Hematopoietic multipotent progenitor cell (in vitro differentiated cells): ENCODE measurements at places on chromosomes 4 and X.

- no peak for DNase-seq
These were observed 236.8 kb downstream of the ARHGAP10 start for GRCh38 chr4:147968641-147969040.

DNA sequence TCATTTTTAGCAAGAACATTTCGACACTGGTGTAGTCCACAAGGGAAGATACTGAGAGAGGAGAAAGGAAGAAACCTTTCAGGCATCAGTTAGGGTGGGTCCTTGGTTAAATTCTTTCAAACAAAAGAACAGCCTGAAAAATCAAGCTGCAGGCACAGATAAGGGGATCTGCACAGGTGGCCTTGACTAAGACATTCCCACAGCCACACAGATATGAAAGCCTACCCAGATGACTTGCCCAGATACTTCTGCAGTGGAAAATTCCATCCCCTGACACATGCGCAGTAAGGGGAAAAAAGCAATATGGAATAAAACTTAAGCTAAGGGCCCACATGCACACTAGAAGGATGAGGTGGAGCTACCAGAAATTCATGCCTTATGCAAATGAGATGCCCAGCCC lies 8.9 kb upstream of the TMEM165 start:
- no peak for DNase-seq

GRCh38 chr4:56389558-56389957 lies 2.3 kb upstream of the AASDH start:
- no peak for DNase-seq

- DNase-seq, result no peak
These were observed 131.6 kb downstream of the GATB start for GRCh38 chr4:151629097-151629783.

- no peak for DNase-seq
These were observed 286.4 kb upstream of the SMIM31 start for GRCh38 chr4:164467493-164467892.

- no peak for DNase-seq
These were observed 31.6 kb downstream of the TIGD2 start for GRCh38 chr4:89142691-89143669.

- no peak for DNase-seq
These were observed 30.5 kb upstream of the LIMCH1 start for GRCh38 chr4:41507291-41507947.

DNA sequence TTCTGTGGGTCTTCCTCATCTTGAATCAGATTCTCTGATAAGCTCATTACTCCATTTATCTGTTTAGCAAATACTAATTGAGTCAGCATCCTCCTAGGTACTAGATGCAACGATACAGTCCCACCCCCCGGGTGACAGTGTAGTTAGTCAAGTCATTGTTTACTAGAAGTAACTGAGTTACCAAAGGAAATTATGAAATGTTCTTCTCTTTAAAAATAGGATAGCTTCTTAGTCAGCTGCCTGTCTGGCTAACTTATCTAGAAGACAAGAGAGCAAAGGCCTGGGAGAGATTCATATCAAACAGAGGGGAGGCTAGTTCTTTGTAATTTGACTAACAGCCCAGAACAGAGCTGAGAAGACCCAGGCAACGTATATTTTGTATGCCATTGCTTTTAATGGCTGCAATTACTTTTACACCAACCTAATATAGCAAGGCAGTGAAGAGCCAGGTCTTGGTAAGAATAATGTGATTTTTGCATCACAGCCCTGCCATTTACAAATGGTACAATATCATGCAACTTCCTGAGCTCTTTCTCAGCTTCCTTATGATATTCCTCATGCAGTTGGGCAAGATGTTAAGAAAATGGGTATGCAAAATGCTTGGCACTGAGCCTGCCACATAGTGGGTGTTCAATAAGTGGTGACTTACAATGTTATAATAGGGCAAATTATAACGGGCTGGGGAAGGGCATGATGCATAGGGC lies 149.9 kb downstream of the CHIC2 start:
- DNase-seq, result no peak

DNA sequence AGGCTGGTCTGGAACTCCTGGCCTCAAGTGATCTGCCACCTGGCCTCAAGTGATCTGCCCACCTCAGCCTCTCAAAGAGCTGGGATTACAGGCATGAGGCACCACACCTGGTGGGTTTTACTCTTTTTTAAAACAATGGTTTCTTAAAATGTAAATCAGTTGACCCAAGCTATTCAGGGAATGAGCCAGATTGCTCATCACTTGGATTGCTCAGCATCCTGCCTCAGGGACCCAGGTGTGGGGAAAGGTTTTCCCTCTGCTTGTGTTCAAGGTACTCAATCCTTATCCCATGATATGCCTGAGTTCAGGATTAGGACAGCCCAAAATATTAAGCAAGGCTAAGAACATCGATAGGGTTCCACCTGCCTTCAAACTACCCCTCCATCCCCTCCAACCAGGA lies 67.4 kb downstream of the CHRNA9 start:
- no peak for DNase-seq

DNA sequence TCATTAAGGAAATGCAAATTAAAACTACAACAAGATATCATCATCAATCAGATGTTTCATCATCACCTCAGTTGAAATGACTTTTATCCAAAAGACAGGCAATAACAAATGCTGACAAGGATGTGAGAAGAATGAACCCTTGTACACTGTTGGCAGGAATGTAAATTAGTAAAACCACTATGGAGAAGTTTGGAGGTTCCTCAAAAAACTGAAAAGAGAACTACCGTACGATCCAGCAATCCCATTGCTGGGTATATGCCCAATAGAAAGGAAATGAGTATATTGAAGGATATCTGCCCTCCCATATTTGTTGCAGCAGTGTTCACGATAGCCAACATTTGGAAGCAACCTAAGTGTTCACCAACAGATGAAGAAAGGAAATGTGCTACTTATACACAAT lies 50.6 kb upstream of the STARD8 start:
- DNase-seq, result no peak

GRCh38 chrX:38087594-38087993 lies 81.2 kb downstream of the SYTL5 start:
- DNase-seq, result no peak

GRCh38 chrX:112947981-112948615 lies 107.5 kb upstream of the AMOT start:
- DNase-seq, result no peak

GRCh38 chr4:2334826-2335728 lies 73.2 kb upstream of the MXD4 start:
- DNase-seq, result no peak

DNA sequence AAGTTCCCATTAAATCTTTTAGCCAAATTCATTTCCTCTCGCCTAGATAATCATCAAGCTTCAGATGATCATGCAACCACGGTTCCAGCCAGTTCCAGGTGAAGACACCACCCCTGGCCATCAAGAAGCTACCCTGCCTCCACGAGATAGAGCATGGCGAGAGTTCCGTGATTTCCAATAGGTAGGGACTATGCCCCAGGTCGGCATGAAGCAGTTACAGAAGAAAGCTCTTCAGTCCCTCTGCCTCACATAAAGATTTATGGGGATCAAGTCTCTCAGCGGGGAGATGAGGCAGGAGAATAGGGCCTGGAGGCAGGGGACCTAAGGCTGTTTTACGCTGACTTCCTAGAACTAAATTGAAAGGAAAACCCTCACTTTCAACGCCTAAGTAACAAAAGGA lies 183.9 kb downstream of the OR13H1 start:
- no peak for DNase-seq

- no peak for DNase-seq
These were observed 413 bp downstream of the PDK3 start for GRCh38 chrX:24465532-24465865.

GRCh38 chrX:48498374-48498809 lies 10.4 kb upstream of the PORCN start:
- no peak for DNase-seq

GRCh38 chr4:137677863-137678262 lies 145.6 kb upstream of the PCDH18 start:
- no peak for DNase-seq

GRCh38 chr4:140976768-140977167 lies 156.5 kb downstream of the RNF150 start:
- no peak for DNase-seq

GRCh38 chr4:134622199-134622598 lies 420.6 kb upstream of the PABPC4L start:
- DNase-seq, result no peak

- no peak for DNase-seq
These were observed 517.1 kb downstream of the PCDH7 start for GRCh38 chr4:31237233-31237632.

- no peak for DNase-seq
These were observed 33.8 kb downstream of the OTUD6A start for GRCh38 chrX:70096052-70096451.

DNA sequence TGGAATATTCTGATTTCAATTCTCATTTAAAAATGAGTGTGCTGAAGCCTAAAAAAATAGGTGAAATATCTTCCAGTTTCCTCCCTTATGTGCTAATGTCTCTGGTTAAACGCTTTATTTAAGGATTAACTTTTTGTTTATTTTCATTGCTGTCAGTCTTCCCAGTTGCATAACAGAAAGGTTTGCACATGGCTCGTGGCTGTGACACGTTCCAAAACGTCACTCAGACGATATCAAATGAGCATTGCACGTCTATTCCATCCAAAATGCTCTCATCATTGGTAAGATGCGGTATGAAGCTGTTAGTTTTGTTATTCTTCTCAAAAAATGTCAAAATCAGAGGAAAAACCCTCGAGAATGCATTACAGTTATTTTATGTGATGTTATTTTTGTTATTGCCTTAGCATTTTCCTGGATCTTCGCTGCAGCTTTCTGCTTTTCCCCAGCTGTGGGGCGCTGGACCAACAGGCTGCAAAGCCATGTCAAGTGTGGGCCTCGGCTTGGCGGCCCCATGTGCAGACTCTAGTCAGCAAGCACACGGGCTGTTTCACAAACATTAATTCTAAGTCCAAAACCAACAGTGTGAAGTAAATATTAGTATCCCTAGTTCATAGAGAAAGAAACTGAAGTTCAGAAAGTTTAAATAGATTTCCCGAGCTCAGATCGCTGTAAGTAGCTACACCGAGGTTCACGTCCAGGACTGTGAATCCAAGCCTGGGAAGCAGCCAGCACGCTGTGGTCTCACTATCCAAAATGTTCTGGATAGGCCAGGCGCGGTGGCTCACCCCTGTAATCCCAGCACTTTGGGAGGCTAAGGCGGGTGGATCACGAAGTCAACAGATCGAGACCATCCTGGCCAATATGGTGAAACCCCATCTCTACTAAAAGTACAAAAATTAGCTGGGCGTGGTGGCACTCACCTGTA lies 793.4 kb upstream of the FRG1 start:
- no peak for DNase-seq

- no peak for DNase-seq
These were observed 13.5 kb upstream of the MANBA start for GRCh38 chr4:102774254-102774653.

DNA sequence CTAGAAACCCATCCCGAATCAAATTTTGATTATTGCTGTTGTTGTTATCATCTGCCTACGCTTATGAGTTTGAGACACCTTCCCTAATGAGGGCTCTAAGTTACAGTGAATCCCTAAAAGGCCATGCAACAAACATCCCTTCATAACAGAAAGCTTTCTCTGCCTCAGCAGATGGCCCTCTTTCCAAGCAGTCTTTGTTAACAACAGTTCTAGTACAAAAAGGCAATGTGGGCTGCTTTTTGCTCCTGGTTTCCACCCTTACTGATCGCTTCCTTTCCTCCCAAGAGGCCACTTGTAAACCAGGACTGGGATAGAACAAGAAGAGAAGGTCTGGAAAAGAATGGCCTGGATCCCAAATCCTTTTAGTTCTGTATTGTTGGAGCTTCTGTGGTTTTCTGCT lies 24.2 kb downstream of the GPC4 start:
- DNase-seq, result no peak

GRCh38 chr4:122797405-122798094 lies 29.1 kb upstream of the FGF2 start:
- no peak for DNase-seq

- DNase-seq, result no peak
These were observed 55.9 kb downstream of the TRIM2 start for GRCh38 chr4:153260132-153260531.

- no peak for DNase-seq
These were observed 30.8 kb downstream of the NDNF start for GRCh38 chr4:121041307-121042090.

DNA sequence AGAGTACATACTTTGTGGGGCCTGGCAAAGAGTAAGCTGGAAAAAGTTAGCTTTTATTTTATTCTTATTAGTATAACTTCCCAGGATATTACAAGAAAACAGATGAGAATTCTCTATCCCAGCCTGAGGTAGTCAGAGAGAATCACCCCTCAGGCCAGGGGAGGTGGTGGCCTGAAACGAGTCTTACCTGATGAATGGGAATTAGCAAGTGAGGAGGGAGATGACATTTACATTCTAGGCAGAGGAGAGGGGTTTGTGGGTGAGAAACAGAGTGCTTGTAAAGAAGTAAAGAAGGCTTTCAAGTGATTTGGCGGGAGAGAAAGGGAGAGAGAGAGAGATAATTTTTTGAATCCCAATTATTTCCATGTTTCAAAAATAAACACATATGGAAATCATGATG lies 39.3 kb upstream of the PDK3 start:
- DNase-seq, result no peak

- DNase-seq, result no peak
These were observed 58.3 kb downstream of the LEF1 start for GRCh38 chr4:108110450-108110849.

GRCh38 chrX:75596178-75596577 lies 73.3 kb upstream of the ZDHHC15 start:
- no peak for DNase-seq
